ENCODE measurements at places on chromosomes 4 and X.

DNA sequence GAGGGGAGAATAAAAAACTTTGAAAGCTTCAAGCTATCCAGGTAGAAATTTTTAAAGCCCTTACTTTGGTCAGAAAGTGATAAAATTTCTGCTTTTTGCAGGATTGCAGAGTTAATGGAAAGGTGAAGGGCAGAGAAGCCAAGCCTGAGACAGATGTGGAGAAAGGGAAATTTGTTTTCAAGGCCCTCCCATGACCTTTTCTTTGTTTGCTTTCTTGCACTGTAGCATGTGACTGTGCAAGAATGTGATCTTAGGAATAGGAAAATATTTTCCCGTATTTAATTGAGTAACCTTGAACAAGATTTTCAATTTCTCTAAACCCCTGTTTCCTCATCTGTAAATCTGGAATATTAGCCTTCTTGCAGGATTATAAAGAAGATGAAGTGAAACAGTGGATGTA lies 307.2 kb downstream of the PPARGC1A start:
- no peak for DNase-seq

DNA sequence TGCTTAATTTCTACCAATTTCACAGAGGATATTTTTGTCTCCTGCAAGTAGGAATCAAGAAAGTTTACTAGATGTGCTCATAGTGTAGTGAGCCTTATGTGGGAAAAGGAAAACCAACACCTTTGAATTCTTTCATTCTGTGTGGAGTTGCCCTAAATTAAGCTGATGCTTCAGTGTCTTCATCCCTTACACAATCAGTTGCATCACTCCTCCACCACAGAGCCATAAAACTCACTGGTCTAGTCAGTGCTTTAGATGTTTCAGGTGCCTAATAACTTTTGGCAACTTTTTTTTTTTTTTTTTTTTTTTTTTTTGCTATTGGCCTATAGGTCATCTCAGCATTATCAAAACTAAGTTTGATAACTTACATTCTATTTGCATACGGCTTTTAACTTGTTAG lies 41.5 kb downstream of the HHIP start:
- no peak for DNase-seq

- no peak for DNase-seq
These were observed 306.4 kb downstream of the PTTG2 start for GRCh38 chr4:38266616-38267015.

DNA sequence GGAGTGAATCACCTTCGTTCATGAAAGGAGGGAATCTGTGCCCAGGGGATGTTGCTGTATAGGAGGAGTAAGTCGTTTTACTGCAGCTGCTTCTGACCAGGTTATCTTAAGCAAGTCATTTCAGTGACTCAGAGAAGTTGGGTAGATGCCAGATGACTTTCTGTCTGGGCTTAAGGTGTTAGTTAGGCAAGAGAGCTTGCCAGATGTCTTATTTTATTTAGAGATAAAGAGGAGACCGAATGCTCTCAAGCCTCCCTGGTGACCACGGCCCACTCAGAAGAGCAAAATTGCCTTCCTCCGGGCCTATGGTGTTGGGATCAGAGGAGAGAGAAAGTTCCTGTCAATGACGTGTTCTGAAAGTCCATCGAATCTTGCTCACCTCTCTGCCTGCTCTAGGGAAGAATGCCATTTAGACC lies 16.3 kb upstream of the ZNF827 start:
- DNase-seq = no peak

GRCh38 chr4:32789026-32789608 lies 2068.9 kb downstream of the PCDH7 start:
- no peak for DNase-seq

DNA sequence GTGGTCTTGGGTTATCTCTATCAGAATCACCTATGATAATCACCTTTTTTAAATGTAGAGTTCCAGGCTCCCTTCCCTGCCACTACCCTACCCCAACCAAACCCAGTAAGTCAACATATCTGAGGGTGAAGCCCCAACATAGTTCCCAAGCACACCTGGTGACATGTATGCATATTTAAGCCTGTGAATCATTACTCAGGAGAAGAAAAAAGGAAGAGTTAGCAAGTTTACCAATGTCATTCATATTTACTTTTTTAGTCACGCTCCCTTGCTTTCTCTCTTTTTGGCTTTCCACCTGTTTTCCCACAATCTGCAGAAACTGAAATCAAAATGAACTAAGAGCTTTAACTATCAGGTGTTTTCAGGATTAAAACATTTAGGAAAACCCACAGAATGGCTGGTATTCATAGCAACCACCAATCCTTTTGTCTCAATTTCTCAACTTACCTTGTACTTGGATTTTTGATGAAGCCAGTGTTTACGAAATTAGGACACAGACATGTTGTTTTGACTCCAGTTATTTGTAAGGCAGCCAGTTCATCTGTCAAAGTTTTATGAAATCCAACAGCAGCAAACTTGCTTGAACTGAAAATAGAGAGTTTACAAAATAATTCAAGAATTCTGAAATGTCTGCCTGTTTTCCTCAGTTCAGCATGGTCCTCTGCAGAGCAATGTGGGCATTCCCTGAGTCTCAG lies 34.0 kb downstream of the HSD17B11 start:
- no peak for DNase-seq

DNA sequence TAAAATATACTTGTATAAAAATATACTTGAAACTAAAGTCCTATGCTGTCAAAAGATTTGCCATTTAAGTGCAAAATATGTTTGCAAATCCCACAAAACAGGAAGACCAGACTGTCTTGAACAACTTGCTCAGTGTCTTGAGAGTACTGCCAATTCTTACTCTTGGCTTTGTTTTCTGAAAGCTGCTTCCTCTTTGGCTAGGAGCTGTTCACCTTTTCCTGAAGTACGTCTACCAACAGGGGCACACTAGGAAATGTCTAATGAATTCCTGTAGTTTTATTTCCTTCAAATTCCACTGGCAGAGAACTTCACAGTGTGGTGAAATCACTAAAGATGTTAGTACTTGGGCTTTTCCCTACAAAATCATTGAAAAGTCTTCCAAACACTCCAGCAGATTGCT lies 46.4 kb upstream of the ABCG2 start:
- no peak for DNase-seq

DNA sequence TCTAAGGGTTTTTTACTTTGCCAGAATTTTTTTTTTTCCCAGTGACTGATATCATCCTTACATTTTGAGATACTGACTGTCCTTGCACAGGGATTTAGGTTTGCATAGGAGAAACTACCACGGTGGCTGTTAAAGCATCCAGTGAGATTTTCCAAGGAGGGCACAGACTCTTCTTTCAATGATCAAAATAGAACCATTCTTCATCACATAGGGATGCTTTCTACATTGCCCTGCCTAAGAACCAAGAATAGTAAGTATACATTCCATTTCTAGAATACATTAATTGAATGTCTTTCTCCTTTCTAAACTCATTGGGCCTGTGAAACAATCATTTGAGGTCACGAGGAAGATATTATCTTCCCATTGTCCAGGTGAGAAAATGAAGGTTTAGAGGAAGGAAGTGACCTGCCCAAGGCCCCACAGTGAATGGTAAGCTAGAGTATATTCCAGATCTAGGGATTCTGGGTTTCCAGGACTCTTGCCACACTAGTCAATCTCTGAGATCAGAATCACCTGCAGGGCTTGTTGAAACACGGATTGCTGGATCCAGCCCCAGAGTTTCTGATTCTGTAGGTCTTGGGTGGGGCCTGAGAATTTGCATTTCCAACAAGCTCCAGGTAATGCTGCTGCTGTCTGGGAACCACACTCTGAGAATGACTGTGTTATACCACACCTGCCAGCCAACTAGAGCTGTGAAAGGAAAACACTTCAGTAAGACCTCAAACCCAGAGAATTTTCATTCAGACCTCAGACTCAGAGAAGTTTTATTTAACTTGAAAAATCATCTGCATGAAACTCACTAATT lies 17.7 kb upstream of the TMEM154 start:
- no peak for DNase-seq

Measured in ureter (tissue), 1 donor.